A549 (cell line): ENCODE measurements at places on chromosomes 2 and 18.

GRCh38 chr2:30710016-30710415 is 97.2 kb downstream of the CAPN13 start:
- DNase-seq: no peak

DNA sequence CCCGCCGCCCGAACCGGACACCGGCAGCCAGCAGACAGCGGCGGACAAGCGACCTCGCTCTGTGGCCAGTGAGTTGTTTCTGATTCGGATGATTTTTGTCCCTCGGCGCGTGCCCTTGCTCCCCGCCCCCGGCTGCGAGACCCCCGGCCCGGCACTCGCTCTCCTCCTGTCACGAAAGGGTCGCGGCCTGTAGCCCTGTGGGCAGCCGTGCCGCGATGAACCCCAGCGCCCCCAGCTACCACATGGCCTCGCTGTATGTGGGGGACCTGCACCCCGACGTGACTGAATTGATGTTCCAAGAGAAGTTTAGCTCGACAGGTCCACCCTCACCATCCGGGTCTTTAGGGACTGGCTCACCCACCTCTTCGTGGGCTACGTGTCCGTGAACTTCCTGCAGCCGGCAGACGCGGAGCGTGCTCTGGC is 1257.5 kb upstream of the ACVR2A start:
- DNase-seq: no peak

DNA sequence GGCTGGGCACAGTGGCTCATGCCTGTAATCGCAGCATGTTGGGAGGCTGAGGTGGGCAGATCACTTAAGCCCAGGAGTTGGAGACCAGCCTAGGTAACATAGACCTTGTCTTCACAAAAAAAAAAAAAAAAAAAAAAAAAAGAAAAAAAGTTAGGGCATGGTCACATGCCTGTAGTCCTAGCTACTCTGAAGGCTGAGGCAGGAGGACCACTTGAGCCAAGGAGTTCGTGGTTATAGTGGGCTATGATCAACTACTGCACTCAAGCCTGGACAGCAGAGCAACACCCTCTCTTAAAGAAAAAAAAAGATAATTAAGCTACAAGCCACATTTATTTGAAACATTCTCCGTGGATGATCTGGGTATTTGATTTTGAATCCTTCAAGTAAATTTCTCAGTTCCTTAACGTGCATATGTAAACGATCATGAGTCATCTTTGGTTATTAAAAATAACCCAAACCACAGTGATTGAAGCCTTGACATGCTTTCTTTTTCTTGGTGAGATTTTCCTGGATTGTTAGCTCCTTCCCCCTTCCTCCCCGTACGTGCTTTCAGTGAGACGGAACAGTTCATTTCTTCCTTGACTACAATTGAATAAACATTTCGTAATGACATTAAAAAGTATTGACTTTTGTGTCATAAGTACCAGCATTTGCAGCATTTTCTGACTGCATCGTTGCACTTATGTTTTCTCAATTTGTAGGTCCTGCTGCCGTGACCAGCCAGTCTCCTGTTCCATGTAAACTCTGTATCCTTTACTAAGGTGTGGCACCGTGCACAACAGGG is 20.3 kb downstream of the RMC1 start:
- DNase-seq: no peak

- DNase-seq: no peak
Measured at GRCh38 chr2:114609203-114609602, 166.8 kb downstream of the DPP10 start.

DNA sequence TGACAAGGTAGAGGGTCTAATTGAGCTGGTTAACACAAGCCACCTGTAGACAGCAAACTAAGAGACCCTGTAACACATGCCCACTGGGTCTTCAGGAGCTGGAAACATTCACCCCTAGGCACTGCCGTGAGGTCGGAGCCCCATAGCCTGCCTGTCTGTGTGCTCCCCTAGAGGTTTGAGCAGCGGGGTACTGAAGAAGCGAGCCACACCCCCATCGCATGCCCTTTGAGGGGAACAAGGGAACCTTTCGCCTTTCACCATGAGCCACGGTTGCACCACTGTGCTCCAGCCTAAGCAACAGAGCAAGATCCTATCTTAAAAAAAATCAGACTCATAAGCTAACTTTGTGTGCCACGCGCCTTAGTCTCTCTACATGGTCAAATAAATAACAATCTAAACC is 36.2 kb upstream of the RAB27B start:
- DNase-seq: no peak

DNA sequence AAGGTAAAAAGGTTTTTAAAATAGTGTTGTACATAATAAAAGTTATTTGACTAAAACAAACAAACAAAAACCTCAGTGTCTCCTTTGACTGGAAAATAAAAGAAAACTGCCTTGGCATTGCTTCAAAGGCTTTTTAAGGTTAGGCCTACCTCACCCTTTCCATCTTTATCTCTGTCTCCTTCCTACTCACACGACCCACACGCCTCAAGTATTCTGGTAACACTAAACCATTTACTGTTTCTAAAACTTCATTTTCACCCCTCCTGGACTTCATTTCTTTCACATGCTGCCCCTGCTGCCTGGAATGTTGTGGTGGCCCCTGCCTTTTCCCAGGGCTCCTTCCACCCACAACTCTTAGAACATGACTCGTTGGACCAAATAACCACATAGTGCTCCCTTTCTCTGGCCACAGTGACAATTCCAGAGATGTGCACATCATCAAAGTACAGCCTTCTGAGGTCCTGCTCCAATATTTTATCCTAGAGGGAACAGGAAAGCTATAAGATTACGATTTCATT is 54.0 kb downstream of the ERBB4 start:
- no peak for DNase-seq

GRCh38 chr2:18441583-18441982 is 118.9 kb downstream of the RDH14 start:
- DNase-seq: no peak

DNA sequence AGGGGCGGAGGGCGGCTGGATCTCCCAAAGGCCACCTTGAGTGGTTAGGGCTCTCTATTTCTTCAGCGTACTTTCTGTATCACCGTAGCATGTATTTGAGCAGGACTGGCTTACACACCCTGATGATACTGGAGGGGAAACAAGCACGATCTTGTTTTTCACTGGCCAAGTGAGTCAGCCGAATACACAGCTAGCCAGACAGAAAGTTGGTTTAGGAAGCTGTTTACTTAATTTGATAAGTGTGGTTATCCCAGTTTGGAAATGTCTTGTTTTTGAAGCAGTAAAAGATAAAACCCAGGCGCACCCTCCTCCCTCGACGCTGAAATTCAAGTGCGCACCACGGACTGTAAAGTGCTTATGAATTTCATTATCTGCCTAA is 582 bp downstream of the RIOK3 start:
- peak; percentile 31 for DNase-seq

GRCh38 chr2:68311033-68311432 is 8.7 kb downstream of the CNRIP1 start:
- DNase-seq: no peak

- DNase-seq: no peak
Measured at GRCh38 chr2:36059691-36060090, 295.9 kb upstream of the CRIM1 start.

DNA sequence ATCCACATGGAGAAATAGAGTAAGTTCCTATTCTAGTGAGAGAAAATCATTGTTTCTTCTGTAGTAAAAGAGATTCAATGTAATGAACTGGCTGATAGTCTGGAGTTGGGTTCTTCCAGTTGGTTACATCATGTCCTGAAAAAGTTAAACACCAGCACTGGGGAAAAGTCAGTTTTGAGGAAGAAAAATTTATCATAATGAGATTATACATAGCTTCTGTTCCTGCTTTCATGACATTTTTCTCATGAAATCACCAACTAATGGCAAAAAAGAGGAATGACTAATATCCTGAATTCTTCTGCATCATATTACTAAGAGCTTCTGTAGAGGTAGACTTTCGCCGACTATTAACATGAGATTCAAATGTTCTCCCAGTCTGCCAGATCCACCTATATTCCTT is 69.2 kb upstream of the SLC9A2 start:
- no peak for DNase-seq

DNA sequence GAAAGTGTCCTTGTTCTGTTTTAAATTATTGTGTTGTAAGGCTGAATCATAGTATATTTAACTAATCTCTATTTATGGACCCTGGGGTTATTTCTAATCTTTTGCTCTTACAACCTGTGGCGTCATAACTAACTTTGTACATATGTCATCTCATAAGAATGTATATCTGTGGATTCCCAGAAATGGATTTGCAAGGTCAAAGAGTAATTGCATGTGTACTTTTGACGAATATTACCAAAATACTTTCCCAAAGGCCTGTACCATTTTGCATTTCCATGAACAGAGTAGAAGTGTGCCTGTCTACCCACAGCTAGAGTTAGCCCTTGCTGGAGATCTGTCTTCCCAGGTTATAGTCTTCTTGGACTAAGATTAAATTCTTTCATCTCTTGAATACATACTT is 42.8 kb downstream of the SEMA4F start:
- no peak for DNase-seq

DNA sequence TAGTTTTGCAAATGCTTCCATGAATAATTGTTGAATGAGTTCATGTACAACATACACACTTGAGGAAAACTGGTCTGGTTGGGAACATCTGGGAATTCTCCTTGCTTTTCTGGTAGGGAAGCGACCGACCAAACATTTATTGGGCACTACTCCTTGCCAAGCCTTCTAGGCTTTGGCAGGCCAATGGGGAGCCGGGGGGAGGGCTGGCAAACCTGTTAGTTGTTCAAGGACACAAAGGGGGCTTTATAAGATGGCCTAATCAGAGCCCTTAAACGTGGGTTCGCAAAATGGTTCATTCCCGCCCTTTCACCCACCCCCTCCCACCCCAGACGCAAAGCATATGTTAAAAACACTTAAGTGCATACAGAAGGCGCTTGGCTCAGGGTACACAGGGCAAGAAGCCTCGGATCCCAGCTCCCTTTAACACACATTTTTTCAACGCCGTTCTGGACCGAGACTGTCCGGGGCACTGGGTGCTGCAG is 844 bp upstream of the VSNL1 start:
- no peak for DNase-seq

DNA sequence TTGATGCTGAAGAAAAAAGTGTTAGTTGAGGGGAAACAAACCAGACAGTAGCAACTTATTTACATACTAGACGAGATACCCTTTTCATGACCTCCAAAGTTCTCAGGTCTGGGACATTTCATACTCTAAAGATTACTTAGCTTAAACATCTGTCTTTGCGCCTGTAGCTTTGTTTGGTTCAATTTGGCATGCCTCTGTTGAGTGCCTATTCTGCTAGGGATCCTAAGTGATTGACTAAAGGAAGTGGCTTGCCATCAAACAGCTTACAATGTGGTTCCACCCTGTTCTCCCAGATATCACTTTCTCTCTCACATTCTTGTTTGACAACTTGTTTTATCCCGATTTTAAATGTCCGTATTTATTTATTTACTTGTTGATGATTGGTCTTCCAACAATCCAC is 488.8 kb downstream of the PARD3B start:
- DNase-seq: no peak

DNA sequence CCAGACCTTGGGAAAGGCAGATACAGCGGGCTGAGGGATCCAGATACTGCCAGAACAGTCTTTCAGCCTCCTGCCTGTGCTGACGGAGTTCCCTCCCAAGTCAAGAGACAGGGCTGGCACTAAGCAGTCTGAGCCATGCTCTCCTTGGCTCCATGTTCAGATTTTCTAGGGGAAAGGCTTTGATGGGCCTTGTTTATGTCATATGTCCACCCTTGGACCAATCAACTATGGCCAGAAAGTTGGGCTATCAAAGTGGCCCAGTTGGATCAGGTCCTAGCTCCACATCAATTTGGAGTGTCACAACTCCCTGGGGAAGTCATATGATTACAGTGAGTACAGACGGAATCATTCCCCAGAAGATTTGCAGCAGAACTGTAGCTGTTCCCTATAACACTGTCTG is 152.0 kb downstream of the GREB1L start:
- no peak for DNase-seq

DNA sequence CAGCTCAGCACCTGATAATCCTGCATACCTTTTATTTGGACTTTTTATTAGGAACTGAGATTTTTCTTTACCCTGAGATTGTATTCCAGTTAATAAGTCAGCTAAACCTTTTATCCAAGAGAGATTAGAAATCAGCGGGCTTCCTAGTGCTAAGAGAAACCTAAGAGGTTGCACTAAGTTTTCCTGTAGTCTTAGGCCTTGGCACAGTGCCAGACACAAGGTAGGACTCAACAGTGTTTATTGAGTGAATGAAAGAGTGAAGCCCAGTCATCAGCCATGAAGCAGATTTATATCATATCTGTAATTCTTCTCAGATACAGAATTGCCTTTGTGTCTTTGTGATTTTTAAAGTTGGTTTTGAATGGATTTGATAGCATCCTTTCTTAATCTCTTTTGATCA is 13.6 kb downstream of the OTX1 start:
- no peak for DNase-seq

DNA sequence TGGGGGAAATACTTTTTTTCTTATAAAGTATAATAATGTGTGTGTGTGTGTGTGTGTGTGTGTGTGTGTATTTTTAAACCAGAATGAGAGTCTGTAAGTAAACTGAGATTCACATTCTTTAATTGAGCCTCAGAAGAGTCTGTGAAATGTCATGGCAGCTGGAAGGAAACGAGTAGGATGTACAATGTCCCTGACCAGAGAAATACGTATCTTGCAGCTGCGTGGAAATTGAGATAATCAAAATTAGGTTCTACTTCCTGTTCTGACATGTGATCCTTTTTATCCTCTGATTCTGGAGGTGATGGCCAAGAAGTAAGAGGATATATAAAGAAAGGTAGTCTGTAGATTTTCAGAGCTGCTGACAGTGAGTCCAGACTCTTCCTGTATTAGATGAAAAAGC is 50.0 kb downstream of the SH3RF3 start:
- DNase-seq: no peak

GRCh38 chr2:86068136-86068588 is 37.5 kb downstream of the POLR1A start:
- DNase-seq: no peak

DNA sequence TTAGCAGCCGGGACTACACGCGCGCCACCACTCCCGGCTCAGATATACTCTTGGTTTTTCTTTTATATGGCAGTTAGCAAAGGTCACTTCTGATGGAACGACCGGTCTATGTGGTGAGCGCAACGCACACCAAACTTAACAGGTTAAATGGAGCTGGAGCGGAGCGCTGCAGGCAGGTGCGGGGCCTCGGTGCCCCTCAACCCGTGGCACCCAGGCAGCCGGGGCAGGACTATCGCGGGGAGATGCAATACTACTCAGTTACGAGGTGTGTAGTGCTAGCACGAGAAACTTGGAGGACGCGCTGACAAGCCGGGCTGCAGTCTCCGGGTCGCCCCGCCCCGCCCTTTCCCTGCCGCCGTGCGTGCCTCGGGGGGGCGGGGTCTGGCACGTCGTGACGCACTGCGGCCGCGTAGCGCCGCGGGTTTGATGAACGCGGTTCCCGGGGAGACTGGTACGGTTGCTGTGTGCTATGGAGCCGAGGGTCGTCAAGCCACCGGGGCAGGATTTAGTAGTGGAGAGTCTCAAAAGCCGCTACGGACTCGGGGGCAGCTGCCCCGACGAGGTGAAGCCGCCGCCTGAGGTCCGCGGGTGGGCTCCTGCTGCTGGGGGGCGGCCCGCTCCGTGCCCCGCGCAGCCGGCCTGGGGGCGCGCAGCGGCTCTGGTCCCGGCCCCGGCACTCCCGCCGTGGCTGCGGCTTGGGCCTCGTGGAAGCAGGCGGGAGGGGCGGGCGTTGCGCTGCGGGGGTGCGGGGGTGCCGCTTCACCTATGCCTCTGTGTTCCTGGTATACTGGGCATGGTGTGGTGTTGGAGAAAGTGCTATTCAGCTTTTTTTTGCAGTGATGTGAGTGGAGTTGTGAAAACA is at the start of gene CCDC138:
TSS of gene CCDC138 (plus strand) at position 418 of the 862 bp plus-strand sequence. CDS start at position 470, 52 bp downstream.
- DNase-seq: peak; percentile 88
